ENCODE measurements at places on chromosomes 7 and 10. TPM values are rescaled to one million over a fixed set of nuclear protein-coding genes. Genes with fewer than 3 reads are reported as not detected.

DNA sequence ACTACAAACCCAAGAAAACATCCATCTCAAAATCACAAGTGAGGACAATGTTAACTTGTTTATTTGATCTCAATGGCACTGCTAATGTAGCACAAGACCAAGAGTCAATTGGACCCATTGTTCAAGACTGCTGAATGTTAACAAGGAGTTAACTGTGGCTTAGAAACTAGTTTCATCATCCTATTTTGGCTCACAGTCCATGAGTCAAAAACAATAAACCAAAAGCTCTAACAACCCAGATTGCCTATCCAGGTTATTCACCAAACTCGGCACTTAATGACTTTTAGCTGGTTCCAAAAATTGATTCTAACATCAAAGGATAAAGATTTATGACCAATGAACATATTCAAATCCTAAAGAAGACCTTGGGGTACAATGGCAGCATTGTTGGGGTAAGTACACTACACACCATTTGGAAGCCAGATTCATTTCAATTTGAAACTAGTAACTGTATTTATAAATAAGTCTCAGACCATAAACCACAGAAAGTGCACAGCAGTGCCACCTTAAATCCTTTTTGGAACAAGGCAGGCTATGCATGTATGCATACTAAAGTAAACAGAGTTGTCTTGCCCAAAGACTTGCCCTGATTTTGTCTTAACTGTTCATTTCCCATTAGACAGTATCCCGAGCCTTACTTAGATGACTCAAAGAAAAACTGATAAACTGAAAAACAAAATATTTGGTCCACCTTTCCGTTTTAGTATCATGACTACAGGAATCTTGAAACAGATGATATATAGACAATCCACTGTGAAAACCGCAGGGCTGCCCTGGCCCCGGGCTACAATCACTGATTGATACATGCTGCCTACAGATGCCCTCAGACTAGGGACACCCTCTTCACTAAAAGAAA is 84.5 kb downstream of the SRPK2 start:
- peak; percentile 37 for DNase-seq

- no peak for DNase-seq
Measured at GRCh38 chr7:18445483-18445882, 50.1 kb upstream of the HDAC9 start.

DNA sequence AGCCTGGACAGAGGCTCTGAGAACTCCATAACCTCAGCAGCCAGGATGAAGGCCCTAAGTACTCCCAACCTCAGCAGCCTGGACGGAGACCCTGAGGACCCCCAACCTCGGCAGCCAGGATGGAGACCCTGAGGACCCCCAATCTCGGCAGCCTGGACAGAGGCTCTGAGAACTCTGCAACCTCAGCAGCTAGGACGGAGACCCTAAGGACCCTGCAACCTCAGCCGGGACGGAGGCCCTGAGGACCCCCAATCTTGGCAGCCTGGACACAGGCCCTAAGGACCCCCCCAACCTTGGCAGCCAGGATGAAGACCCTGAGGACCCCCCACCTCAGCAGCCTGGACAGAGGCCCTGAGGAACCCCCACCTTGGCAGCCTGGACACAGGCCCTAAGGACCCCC is 16.5 kb downstream of the RRP12 start:
- no peak for DNase-seq

The FXYD4 gene
- total RNA-seq: not detected

The DIP2C gene
- total RNA-seq: 0.76 TPM

The GIMAP2 gene
- total RNA-seq: 30.0 TPM

Measured in activated CD4-positive, alpha-beta T cell treated with anti-CD3 and anti-CD28 coated beads for 36 hours (primary cell).